ENCODE measurements at places on chromosomes 3 and 15.

- no peak for DNase-seq
Measured at GRCh38 chr3:37979541-37980461, 10.8 kb upstream of the VILL start.

DNA sequence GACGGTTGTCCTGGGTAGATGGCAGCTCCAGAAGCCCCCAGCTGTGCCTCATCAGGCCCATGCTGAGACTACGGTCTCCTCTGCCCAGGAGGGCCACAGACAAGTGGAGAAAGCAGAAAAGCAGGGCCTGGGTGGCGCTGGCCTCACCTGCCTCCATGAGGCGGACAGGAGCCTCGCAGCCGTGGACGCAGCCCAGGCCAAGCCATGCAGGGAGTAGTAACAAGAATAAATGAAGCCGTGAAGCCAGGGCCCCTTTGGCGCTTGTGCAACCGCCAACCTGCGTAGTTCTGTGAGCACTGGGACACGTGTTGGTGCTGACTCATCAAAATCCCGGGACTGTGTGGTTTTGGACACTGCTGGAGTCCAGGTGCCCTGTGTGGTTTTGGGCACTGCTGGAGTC lies 12.3 kb upstream of the MUC4 start:
- DNase-seq: no peak

DNA sequence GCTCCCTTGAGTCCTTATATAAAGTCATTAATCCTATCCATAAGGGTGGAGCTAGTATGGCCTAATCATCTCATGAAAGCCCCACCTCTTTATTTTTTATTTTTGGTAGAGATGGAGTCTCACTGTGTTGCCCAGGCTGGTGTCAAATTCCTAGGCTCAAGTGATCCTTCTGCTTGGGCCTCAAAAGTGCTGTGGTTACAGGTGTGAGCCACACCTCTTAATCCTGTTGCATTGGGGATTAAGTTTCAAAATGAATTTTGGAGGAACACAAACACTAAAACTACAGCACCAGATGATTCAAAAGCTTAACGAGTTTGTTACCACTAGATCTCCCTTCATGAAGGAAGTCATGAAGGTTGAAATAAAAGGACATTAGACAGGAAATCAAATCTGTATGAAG lies 27.7 kb downstream of the RAB7A start:
- DNase-seq: no peak

- DNase-seq: no peak
Measured at GRCh38 chr3:168138421-168138820, 42.7 kb upstream of the GOLIM4 start.

DNA sequence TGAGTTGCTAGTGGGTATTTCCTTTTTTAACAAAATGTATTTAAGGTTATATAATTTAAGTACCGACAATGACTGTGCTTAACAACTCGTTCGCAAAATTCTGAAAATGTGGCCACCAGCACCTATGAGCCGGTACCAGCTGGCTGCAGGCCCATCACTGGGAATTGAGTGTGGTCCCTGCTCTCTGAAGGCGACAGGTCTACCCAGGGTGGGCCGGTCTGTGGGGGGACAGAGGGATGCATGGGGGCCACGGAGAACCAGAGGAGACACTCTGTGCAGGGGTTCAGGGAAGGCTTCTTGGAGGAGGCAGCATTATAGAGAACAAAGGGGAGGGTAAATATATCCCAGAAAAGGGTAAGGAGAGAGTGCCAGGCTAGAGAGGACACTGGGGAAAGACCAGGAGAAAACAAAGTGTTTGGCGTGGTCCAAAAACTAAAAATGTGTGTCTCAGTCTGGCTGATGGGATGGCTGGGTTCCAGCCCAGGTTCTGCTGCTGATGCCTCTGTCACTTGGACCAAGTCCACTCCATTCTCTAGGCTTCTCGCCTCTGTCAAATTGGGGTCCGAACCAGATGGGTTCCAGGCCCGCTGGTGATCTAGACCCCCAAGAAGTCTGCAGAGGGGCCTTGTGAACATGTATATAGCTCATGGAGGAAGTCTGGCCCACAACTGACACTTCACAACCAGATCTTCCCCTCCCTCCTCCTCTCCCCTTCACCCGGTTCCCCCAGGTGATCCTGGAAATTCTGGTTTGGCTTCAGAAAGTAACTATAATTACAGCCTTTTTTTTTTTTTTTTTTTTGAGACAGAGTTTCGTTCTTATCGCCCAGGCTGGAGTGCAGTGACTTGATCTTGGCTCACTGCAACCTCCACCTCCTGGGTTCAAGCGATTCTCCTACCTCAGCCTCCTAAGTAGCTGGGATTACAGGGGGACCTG lies 10.7 kb upstream of the CYP11A1 start:
- DNase-seq: no peak

DNA sequence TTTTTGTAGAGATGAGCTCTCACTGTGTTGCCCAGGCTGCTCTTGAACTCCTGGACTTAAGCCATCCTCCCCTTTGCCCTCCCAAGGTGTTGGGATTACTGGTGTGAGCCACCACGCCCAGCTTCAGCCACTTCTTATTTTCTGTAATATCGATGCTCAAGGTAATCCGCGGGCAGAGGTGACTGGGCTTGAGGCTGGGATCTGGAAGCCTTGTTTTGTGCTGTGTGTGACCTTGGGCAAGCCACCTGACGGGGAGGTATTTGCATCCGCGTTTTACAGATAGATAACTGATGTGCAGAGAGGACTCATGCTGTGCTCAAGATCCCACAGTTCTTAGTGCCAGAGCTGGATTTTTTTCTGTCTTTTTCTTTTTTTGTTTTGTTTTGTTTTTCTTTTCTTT lies 27.8 kb upstream of the SEMA4B start:
- no peak for DNase-seq

DNA sequence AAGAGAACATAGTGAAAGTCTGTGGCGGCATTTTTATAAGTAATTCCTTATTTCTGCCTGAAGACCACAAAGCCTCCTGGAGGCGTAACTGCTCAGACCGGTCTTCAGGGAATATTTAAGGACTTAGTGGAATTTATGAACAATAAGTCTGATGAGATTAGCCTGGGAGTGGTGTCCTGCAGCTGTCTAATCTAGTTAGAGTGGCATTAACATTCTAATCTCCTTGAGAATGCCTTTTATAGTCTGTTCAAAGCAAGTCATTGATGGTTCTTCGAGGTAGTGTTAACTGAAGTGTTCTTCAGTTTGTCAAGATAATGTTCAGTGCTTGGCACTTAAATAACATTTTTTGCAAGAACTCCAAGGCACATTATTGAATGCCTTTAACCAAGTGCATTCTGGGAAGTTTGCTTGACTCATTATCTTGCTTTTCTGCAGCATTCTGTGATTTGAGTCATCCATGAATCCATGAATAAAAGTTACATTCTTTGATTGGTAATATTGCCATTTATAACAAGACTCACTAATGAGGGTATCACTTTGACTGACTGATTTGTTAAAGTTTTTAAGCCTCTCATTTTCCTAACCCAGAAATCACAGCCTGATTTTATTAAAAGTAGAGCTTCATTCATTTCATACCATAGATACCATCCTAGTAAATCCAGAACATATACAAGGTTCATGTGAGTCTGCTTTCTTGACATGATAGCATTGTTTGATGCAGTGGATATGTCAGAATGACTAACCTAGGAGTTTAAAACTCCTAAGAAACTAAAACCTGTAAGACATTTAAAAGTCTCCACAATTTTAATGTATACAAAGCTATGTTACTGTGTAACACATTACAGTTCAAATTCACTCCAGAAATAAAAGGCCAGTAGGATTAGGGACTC lies 12.5 kb downstream of the RBM5 start:
- no peak for DNase-seq

DNA sequence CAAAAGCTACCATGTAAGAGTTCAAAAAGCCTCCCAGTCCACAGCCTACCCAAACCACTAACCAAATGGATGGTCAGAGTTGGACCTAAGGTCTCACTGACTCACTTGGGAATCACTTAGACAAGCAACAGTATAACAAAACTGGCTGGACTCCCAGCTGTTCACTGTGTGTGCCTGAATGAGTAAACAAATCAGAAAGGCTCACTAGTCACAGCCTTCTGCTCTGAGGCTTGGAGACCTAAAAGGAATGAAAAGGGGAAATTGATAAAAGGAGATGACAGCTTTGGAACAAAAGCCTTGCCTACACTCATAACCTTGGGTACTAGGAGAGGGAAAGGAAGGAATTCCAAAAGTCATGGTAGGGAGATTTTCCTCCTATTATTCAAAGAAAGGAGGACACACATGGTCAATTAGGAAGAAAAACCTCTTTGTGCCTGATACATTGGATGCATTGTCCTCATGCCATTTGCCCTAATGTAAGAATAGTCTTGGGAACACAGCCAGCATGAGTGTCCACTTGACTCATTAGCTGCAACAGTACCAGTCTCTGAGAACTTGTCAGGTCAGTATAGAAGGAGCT lies 92.3 kb downstream of the FRMD5 start:
- DNase-seq: no peak

DNA sequence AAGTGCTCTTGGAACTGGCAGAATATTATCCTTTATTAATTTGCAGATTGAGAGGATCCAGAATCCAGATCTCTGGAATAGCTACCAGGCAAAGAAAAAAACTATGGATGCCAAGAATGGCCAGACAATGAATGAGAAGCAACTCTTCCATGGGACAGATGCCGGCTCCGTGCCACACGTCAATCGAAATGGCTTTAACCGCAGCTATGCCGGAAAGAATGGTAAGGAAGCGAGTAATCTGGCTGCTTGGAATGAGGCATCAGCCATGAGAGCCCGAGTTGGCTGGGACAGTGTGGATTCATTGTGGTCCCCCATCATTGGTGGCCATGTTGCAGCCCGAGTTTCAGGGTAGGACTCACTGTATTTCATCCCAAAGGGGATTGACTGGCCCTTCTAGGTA lies 47.1 kb downstream of the PARP14 start:
- DNase-seq: no peak

DNA sequence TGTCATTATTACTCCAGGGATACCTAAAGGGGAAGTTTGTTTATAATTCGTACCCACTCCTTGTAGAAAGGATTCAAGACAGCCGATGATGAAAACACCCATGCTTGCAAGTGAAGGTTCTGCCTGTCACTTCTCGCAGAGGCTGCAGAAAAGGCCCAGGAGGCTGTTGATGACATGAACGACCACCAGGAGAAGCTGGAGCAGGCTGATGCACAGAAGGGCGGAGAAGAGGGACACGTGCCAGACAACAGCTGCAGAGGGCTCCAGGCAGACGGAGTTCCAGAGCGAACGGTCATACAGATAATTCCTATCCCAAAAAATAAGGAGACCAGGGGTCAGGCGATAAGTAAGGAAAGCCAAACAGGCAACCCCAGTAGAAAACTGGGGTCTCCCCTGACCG lies 5.7 kb upstream of the DYNLT2B start:
- DNase-seq: no peak

DNA sequence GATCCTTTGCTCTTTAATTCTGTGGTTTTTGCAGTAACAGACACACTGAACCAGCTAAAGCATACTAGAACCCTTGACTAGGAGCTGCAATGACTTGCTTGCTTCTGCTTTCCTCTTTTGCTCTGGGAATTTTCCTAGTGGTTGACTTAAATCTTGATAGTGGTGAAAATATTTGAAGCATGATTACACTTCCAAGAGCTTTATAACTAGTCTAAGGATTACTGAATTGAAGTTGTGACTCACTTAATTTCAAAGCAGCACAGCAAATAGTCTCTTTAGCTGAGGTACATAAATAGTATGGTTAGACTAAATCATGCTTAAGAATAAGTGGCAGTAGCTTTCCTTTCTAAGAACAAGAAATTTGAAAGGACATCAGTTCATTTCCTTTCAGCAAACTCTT lies 513.5 kb upstream of the GBE1 start:
- no peak for DNase-seq

DNA sequence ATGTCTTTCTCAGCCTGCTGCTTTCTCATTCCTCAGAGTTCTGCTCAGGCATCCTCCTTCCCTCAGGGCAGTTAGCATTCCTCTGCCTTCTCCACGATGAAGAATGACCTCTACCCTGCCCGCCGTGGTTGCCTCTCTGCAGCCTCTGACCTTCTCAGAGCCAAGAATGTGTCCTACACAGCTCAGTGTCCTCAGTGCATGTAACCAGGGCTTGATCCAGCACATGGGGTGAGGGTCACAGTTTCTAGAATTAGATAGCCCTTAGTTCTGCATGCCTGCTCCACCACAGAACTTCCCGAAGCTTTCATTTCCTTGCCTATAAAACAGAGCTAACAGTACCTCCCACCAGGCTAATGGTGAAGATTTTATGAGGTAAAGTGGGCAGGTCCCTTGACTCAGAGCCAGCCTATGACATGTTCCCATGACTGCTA lies 182.1 kb downstream of the CLSTN2 start:
- no peak for DNase-seq

GRCh38 chr3:113117511-113118234 lies 93.7 kb upstream of the BOC start:
- DNase-seq: no peak

- no peak for DNase-seq
Measured at GRCh38 chr3:155946178-155946577, 75.7 kb downstream of the GMPS start.

DNA sequence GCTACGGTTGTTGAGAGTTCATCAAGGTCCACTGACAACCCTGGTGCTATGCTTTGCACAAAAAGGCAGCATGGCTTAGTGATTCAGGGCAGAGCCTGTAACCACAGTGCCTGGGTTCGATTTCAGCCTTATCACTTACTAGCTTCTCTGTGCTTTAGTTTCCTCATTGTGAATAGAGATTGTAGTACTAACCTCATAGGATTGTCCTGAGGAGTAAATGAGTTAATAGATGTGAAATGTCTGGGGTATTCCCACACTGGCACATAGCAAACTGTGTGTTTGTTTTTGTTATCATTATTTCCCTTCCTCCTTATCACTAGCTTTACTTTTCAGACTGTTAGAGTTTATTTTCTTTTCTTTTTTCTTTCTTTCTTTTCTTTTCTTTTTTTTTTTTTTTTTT lies 16.3 kb downstream of the CRTAP start:
- DNase-seq: no peak
